ENCODE measurements at places on chromosomes 2 and 18.

- no peak for DNase-seq
Measured at GRCh38 chr2:23587341-23587880, 202.4 kb downstream of the KLHL29 start.

GRCh38 chr2:70431716-70432347, 121.8 kb downstream of the TGFA start:
- DNase-seq = no peak

- no peak for DNase-seq
Measured at GRCh38 chr2:112714836-112715631, 5.8 kb upstream of the NT5DC4 start.

- DNase-seq = no peak
Measured at GRCh38 chr2:86790676-86791572, at the start of gene CD8A. Gene CD8A, minus strand, starts transcription at chr2:86790913. Its CDS starts 88 bp downstream, at chr2:86790825.

DNA sequence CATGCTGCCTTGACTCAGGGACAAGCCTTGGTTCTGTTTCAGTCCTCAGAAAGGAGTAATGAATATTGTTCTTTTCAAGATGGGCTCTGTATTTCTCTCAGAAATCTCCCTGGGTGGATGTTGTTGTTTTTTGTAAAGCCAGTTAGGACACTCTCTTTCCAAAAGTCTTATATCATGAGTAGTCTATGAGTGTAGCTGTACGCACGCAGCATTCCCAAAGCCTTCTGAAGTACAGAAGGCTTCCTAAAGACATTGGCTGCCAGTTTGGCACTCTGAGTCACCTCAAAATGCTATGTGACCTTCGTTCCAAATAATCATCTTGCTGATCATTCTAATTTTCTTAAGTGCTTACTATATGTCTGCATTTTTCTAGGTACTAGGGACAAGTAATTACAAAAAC, 16.7 kb upstream of the GTF2A1L start:
- no peak for DNase-seq

GRCh38 chr2:38713338-38713737, 37.8 kb downstream of the SRSF7 start:
- DNase-seq = no peak

GRCh38 chr2:28209261-28209691, 183.4 kb upstream of the FOSL2 start:
- DNase-seq = no peak

GRCh38 chr2:198710562-198710961, 747.2 kb downstream of the SATB2 start:
- no peak for DNase-seq

DNA sequence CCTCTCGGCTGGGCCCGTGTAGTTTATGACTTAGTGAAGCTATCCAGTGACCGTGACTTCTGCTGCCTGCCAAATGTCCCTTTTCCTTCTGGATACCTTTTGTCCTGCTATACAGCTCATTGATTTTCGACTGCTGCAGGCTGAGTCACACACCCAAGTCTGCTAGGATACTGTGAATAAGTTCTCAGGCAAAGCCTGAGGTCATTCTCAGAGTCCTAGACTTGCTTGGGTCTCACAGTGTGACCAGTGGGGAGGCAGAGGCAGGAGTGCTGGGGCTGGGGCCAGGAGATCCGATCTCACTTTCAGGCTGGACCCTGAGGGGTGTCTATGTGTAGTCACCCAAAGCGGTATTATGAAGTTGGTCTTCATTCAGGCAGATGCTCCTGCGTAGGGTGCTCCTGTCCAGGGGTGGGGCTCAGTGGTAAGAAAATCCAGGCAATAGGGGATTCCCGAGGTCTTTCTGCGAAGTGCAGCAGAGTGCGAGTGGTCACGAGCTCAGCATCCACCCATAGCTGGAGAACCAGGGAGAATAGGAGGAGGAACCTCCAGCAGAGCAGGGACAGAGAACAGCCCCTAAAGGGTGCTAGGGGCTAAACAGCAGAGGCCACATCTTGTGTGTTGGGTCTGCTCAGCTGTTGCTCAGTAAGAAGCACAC, 268.6 kb upstream of the NCKAP5 start:
- DNase-seq = no peak

GRCh38 chr2:2981000-2981399, 396.6 kb downstream of the EIPR1 start:
- no peak for DNase-seq

GRCh38 chr2:148557844-148558436, 86.6 kb upstream of the EPC2 start:
- no peak for DNase-seq

- DNase-seq = no peak
Measured at GRCh38 chr2:121303531-121304263, 18.7 kb upstream of the TFCP2L1 start.

- no peak for DNase-seq
Measured at GRCh38 chr18:65146482-65147021, 604.3 kb upstream of the CDH7 start.

DNA sequence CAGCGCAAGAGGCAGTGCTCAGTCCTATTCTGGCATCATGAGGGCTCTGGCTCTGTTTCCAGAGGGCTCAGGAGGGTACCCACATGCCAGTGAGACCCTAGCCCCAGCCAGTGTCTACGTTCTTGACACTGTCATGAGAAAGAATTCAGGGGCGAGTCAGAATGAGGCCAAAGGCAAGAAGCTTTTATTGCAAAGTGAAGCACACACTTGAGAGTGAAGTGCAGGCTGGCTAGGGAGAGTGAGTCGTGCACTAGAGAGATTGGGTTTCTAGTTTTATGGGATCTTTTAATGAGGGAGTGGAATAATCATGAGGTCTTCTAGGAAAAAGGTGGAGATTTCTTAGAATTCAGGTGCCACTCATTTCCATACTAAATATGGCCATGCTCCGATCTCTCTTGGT, 164.1 kb downstream of the DCDC2C start:
- no peak for DNase-seq

DNA sequence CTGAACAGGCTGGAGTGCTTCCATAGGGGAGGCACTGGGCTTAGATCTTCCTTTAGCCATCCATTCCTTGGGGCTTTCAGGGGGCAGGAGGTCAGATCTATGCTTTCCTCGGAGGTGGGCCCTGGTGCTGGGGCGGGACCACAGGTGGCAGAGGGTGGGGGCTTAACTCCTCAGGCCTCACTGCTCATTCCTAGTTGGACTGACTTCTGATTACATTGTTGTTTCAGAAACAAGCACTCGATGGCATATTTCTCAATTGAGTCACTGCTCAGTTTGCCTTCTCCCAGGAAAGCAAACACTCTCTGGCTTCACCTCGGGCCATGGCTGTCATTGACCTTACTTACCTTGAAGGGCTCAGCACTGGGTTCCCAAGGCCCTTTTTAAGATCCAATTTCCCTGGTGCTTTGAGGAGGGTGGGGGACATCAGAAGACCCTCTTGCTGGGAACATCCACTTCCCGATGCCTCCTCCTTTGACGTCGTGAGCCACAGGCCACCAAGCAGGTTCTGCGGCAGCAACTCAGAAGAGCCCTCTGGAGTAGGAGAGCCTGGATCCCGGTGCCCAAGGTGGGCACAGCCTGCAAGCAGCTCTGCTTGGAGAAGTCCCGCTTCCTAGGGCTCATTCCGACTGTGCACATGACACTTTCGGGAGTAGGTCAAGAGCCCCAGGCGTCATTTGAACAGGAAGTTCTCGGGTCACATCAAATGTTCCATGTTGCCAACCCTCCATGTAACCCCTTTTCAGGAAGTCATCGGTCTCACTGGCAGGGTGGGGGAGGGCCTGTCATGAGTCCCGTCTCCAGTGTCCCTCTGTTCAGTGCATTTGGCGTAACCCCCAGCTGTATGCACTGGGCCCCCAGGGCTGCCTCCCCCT, 40.6 kb downstream of the SDC1 start:
- DNase-seq = no peak

DNA sequence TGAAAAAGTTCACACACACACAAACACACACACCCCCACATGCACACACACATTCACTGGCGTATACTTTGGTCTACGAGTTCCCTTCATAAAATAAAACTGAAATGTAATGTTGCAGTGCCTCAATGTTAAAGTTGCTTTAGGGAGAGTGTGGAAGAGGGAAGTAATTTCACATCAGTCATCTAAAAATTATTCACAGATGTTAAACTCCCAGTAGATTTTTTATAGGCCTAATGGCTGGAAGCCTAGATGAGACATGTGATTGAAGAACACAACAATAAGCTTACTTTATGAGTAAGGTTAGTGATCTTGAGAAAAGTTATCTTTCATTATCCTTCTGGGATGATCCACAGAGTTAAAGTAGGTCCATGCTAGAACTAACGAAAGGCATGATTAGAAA, 506.7 kb upstream of the CNTNAP5 start:
- no peak for DNase-seq

GRCh38 chr2:156003780-156004179, 328.7 kb downstream of the NR4A2 start:
- no peak for DNase-seq

GRCh38 chr2:230050136-230050535, 18.6 kb downstream of the SLC16A14 start:
- no peak for DNase-seq

GRCh38 chr2:54103454-54104314, 11.7 kb upstream of the ACYP2 start:
- DNase-seq = peak; percentile 23

- no peak for DNase-seq
Measured at GRCh38 chr2:5895284-5895683, 203.1 kb downstream of the SOX11 start.

DNA sequence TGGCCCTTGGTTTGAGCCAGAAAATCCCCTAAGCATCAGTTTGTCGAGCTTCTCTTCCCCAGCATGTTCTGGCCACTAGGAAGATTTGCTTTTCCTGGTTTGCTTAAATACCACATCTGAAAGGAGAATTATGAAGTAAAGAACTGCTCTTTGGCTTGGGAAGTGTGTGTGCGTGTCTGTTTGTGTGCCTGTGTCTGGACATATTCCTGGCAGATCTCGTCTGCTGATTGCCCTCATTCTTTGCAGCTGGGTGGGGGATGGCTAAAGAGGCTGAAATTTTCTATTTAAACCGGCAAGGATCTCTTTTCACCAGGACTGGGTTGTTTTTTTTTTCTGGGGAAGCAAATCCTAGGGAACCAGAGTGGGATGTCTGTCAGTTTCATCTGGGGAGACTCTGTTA, 57.3 kb upstream of the MBOAT2 start:
- DNase-seq = no peak

DNA sequence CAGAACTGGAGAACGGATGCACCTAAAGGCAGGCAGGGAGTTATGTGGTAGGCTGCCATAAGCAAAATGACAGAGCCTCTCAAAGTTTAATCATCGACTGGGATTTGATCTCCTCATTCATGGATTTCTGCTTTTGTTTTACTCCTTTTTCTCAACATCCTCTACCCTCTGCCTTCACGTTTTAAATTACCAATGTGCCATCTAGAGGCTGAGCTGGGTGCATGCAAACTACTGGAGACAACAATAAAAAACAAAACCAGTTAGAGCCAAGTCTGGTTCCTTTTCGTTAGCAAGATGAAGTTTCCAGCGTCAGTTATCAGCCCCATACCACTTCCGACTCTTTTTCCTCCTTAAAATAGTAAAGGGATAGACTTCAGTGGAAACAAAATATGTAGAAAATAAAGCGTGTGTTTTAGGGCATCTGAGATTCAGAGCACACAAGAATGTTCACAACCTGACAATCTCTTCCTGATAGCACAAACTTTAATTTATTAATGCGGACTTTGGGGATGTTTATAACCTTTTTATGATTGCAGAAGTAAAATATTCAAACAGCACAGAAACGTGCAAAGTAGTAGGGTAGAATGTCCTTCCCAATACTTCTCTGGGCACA, 117.0 kb downstream of the LAMA1 start:
- DNase-seq = no peak

DNA sequence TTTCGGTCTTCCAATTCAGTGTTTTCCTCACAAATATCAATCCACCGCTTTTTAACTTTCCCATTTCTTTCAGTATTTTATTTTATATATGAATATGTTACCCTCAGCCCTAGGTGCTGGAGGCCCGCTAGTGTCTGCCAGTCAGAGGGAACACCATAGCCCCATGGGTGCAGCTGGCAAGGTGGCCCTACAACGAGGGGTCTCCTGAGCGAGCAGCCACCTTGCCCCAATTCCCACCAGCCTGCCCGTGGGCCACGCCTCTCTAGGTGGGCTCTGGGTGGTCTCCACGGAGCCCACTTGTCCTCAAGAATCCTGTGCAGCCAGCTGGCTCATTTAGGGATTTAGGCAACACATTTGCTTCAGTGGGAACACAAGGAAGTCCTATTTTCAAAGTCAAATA, 72.5 kb upstream of the RGPD5 start:
- DNase-seq = no peak

- no peak for DNase-seq
Measured at GRCh38 chr2:28633746-28634145, 117.9 kb upstream of the PPP1CB start.

DNA sequence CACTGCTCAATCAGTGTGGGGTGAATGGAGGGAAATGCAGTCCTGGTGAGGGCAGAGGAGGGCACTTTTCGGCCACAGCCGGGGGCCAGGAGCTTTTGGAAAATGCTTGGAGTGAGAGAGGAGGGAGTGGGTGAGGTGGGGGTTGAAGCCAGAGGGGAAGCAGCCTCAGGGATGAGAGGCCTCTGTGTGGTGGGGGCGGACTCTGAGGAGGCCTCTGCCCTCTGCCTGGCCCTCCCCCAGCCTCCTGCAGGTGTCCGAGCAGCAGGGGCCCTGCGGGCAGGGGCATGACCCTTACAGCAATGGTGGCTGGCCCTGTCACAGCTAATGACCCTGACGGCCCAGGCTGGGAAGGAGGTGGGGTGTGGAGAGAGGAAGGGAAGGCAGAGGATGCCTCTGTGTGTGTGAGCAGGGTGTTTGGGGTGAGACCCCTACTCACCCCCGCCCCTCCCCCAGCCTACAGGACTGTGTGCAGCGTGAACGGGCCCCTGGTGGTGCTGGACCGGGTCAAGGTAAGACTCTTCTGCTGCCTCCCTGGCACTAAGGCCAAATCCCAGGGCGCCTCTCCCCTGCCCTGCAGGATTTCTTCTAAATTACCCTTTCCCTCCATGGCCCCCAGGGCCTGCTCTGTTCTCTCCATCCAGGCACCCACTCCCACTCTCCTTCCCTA, 7.6 kb downstream of the ATP6V1B1 start:
- DNase-seq = no peak

DNA sequence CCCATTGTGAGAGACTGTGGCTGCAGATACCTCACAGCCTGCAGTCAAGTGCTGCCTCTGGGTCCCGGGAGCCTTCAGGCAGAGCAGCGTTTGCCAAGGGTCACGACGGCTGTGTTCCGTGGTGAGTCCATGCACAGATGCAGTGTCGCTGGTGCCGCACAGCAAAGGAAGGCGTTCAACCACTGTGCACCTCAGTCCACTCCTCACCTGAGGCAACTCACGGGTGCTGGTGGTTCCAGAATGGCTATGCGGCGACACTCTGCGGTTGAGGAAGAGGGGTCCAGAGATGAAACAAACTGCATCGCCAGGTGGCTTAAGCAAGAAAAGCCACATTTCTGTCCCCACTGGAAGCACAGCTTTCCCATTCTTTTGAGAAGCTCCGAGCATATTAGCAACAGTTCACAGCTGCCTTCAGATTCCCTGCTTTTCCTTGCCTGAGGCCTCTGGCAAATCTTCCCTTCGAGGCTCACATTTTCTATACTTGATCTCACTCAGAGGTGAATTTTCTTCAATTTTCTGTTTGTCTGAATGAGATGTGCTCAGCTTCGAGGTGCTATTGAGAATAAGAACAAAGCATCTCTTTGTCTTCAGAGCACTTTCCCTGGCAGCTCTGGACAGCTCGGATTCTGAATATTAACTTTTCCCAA, 208.8 kb upstream of the TWIST2 start:
- DNase-seq = no peak

GRCh38 chr2:49582946-49583345, 428.6 kb upstream of the FSHR start:
- no peak for DNase-seq

GRCh38 chr18:525036-525797, 24.7 kb upstream of the COLEC12 start:
- no peak for DNase-seq

Measured in esophagus squamous epithelium (tissue), 5 donors.